ENCODE measurements at places on chromosomes 2 and 18.

GRCh38 chr18:11985586-11985985, 4.3 kb downstream of the IMPA2 start:
- DNase-seq, result no peak

- DNase-seq, result no peak
Measured at GRCh38 chr2:9417725-9418124, 5.6 kb downstream of the ITGB1BP1 start.

GRCh38 chr18:74819433-74820059, 221.9 kb downstream of the ZNF407 start:
- DNase-seq, result no peak

GRCh38 chr2:43221763-43222474, 4.5 kb downstream of the ZFP36L2 start:
- DNase-seq, result peak; percentile 41

DNA sequence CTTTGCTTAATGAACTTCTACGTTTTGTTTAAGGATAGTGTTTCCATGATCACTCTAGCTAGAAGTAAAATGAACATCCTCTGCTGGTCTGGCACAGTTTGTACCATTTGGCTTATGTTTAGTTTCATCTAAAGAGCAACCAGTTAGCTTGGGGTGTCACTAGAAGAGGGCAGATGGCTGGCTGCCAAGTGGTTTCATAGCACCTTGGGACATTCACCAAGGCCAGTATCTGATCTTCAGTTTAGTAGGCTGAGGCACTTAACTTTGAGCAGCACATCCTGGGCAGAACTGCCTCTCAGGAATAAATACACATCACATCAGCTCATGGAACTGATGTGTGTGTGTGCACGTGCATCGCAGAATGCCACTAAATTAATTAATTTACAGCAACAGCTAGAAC, 68.4 kb downstream of the NXPH2 start:
- DNase-seq, result no peak

- DNase-seq, result no peak
Measured at GRCh38 chr2:240464514-240465241, 29.2 kb downstream of the GPC1 start.

GRCh38 chr18:13006531-13007247, 15.5 kb downstream of the CEP192 start:
- no peak for DNase-seq

DNA sequence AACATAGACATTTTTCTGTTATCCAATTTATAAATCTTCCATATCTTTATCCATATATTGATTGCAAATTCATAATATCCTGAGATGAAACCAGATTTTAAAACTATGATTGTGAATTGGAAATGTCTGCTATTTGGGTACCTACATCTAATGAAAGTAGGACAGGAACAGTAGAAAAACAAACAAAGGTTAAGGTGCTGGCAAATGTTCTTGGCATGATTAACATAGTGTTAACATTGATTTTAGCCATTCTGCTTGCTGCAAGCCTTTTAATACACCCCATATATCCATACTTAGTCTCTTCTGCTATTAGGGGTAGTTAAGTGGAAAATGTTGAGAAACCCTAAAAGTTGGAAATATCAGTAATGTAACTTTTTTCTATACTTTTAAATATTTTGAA, 152.0 kb downstream of the KCNJ3 start:
- no peak for DNase-seq

DNA sequence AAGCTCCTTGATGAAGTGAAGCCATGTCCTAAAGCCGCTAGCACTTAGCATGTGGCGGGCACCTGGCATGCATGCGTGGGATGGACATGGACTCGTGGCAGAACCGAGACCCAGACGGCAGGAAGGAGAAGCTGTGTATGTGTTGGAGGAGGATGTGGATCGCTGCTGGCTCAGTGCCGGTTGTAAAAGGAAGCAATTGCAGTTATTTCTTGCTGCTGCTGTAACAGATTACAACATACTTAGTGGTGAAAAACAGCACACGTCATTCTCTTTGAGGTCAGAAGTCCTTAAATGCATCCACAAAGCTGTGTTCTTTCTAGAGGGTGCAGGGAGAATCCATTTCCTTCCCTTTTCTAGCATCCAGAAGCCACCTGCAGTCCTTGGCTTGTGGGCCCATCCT, 74.6 kb downstream of the AGAP1 start:
- no peak for DNase-seq

- DNase-seq, result no peak
Measured at GRCh38 chr2:120836281-120836680, 100.6 kb downstream of the GLI2 start.
